HepG2 (cell line): ENCODE measurements at places on chromosomes 13 and 19. TPM values are rescaled to one million over a fixed set of nuclear protein-coding genes. Genes with fewer than 3 reads are reported as not detected.
A peak's percentile ranks its signal among the peaks of the same experiment; 100 is the strongest.

DNA sequence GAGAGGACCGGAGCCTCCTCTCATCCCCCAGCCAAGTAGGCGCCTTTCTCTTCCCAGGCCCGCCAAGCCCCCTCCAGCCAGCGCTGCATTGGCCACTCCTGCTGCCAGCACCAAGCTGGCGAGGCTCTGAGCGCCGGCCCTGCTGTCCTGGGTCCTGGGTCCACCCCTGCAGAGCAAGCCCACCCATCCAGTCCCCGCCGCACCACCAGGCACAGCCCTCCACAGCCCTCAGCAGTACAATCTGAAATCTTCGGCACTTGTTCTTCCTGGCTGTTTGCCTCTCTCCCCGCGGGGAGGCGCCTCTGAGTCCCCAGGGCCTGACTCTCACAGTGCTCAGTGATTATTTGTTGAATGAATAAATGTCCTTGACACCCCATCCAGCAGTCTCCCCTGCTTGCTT, 236.4 kb upstream of the SGCG start:
- DNase-seq = no peak

GRCh38 chr13:105957769-105958438, 577.6 kb downstream of the EFNB2 start:
- no peak for DNase-seq

The MIR17HG gene
- total RNA-seq = 0.73 and 12.3 TPM in 2 replicates

DNA sequence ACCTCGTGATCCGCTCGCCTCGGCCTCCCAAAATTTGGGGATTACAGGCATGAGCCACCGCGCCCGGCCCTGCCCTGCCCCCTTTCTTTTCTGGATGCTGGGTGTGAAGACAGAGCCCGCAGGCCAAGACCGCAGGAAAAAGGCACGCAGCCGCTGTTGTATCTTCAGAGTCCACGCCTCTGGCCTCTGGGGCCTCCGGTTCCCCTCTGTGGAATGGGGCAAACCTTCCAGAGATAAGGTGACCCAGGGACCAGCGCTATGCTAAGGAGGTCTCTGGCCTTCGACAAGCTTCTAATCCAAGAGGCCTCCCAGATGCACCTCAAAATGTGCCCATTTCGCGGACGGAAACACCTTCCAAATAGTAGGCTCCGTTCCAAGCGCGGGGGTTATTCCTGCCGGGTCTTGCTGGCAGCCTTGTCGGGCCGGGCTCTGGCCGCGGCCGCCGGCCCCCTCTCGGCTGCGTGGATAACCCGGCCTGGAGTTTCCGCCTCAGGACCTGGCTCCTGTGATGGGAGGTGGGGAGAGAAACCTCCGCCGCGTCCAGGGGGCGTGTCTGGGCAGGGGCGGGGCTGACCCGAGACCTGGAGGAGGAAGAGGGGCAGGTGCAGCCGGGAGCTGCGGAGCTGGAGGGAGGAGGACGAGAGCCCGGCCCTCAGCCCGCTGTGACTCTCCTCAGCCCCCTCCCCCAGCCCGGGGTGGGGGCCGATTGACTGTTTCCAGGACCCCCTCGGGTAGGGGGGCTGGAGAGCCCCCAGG, 13.1 kb downstream of the TJP3 start:
- peak; percentile 59 for DNase-seq

- DNase-seq = no peak
Observed at GRCh38 chr13:48038761-48039160, 1.2 kb downstream of the NUDT15 start.

DNA sequence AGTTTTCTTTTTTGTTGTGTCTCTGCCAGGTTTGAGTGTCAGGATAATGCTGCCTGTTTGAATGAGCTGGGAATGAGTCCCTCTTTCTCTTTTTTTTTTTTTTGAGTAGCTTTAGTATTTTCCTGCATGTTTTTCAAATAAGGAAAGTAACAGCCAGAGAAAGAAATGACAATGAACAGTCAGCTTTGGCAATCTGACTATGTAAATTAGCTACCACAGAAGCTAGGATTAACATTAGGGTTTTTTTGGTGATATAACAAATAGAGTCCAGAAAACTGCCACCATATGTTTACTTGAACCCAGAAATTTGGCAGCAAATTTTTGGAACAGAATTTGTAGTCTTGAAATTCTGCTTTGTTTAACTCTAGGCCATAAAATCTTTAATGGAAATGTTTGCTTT, 50.5 kb downstream of the SGCG start:
- DNase-seq = no peak

DNA sequence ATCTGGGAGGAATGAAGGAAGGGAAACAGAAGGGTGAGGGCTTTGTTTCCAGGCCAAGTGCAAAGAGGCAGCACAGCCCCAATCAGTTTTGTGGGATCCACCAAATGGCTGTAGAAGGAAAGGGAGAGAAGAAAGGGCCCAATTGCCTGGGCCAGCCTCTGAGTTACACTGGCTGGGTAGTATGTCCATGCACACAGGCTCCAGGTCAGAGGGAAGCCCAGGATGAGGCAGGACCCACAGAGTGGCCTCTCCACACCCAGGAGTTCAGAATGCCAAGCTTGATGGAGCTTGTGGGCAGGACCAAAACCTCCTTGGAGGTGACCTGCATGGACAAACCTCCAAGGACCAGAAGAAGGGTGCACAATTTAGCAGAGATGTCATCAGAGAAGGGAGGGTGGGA, 178.2 kb upstream of the TSHZ3 start:
- DNase-seq = no peak

GRCh38 chr13:30552567-30552966, 65.2 kb upstream of the USPL1 start:
- no peak for DNase-seq
